Activated naive CD4-positive, alpha-beta T cell treated with anti-CD3 and anti-CD28 coated beads, Interleukin-2, amount 50 U/mL, for 72 hours (primary cell): ENCODE measurements at places on chromosomes 2 and 18.

DNA sequence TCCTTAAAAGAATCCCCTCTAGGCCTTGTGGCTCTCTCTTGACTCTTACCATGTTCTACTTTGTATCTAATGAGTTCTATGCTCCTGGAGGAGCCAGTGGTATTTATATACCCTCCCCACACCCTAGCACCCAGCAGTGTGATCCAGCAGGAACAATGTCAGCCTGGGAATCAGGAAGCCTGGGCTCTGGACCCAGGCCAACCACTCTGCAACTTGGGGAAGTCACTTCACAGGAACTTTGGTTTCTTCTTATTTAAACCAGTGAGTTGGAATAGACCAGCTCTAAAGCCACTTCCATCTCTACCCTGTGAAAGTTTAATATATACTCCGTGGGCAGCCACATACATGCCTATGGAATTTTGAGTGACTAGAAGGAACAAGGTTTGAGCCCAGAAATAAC, 11.6 kb upstream of the SPTBN1 start:
- no peak for DNase-seq

- DNase-seq = no peak
Measured at GRCh38 chr2:83516503-83516902, 942.6 kb downstream of the SUCLG1 start.

DNA sequence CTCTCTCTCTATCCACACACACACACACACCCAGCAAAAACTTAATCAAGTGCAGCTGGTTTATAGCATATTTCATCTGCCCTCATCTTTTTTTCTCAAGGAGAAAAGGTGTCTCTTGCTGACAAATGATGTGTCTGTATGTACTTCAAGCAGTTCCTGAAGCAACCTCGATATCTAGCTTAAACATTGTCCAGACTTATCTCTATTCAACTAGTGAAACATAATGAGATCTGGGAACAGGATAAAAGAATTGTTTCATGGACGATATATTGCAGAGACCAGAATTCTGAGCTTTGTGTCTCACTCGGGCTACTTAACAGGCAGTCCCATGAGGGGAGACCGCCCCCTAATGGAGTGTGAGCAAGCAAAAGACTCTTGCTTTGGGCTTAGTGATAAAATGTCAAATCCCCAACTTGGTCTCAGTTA, 929.2 kb upstream of the SOX11 start:
- DNase-seq = no peak

GRCh38 chr2:191401287-191401686, 156.1 kb downstream of the MYO1B start:
- no peak for DNase-seq

GRCh38 chr2:88831071-88831791, 139.8 kb downstream of the RPIA start:
- DNase-seq = no peak

- DNase-seq = no peak
Measured at GRCh38 chr2:170360546-170361089, 182.7 kb downstream of the MYO3B start.

DNA sequence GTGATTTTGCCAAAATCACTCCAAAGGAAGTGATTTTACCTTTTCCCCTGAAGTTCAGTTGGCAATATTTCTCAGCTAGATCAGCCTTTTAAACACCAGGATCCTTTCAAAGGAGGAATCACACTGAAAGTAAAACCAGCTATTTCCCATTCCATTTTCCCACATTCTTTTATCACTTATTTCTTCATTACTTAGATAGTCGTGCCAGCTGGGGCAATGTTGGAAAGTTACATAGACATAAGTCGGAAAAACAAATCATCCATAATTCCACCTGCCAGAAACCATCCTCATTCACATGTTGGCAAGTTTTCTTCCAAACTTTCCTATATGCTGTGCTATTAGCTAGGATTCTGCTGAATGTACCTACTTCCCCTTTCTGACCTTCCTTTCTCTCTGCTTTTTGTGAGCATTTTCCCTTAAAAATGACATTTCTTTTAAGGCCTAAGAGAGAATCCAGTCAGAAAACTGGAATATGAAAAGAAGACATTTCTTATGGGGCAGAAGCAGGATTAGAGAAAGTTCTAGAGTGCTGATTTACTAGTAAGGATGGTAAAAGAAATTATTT, 170.0 kb upstream of the STK17B start:
- no peak for DNase-seq

DNA sequence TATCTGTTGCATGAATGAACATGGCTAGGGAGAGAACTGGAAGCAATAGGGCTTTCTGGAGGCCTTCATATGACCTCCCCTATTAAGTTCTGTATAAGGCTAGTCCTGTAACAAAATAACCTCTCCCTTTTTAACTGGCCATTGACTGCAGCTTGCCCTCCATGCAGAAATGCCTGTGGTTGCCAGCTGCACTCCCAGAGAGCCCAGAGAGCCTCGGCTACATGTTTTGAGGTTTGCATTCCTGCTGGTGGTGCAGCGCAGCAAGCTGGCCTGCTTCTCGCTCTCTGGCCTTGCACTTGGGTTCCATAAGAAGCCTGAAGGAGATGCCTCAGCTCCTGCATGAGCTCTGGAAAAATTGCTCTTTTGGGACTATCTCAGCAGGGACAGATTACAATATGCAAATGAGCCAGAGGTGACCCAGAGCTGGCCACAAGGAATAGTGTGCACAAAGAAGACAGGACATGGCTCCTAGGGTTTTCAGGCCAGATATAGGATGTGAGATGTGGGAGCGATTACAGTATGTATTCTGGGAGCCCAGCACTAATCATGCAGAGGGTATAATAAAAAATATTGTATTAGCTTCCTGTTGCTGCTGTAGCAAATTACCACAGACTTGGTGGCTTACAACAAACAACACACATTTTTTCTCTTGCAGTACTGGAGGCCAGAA, 186.7 kb downstream of the INSIG2 start:
- DNase-seq = no peak

GRCh38 chr2:230441227-230441897, 25.4 kb downstream of the SP100 start:
- no peak for DNase-seq

DNA sequence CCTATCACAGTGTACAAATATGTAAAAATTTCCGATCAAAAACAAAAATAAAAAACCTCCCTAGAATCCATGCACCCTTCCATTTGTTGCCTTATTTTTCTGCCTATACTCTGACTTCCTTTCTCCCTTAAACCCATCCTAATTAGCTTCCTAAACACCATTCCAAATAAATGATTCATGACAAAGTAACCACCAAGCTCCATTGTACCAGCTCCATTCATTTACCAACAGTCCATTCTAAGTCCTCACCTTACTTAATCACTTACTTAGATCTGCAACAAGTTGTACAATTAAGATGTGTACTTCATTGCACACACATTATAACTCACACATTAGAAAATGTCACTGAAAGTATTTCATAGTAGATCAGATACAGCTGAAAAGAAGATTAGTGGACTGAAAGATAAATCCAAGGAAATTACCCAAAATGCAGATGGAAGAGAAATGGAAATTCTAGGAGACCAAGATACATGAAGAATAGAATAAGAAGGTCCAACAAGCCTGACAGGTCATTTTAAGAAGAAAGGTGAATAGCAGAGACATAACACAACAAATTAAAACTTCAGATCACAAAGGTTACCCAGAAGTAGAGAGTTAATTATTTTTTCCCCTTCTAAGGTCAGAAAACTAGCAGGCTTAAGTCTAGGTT, 154.6 kb downstream of the DYM start:
- DNase-seq = no peak

DNA sequence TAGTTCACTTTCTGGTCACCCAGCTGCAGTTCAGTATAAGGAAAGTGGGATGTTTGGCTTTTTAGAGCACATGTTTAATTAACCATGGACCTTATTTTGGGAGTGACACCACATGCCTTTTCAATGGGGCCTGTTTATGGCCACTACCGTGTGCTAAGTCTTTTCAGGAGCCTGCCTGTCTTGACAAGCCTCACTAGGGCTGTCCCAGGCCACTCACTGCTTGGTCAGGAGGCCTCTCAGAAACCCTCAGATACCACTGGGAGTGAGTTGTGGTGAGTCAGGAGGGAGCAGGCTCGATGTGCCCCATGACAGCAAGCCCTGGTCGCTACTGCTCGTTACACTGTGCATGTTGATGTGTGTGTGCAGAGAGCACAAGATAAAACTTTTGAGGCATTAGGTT, 123.0 kb downstream of the MAP4K4 start:
- DNase-seq = peak; percentile 61

GRCh38 chr2:105577762-105578161, 166.9 kb upstream of the NCK2 start:
- no peak for DNase-seq
